ENCODE measurements at places on chromosomes 6 and 20.

DNA sequence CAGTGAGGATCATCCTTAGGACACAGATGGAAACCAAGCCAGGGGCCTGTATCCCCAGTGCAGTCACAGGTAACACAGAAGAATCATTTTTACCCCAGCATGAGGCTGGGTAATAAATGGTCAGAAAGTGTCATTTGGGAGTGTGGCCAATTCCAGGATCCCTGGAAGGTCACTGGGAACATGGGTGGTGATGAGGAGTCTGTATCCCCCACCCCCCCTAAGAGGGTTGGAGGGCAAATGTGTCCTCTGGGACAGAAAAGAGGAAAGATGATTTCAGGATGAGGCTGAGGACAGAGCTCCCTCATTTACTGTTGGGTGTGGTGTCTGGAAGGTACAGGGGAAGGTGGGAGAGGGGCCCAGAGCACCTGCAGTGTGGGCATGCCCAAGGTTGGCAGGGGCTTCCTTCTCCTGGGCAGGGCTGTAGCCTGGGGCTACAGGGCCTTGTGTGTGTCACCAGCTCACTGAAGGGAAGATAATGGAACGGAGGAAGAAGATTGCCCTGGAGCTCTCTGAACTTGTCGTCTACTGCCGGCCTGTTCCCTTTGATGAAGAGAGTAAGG is 34.5 kb downstream of the PLCG1 start:
- DNase-seq = no peak

GRCh38 chr20:25052255-25053194 is 5.4 kb downstream of the ACSS1 start:
- peak; percentile 79 for DNase-seq

DNA sequence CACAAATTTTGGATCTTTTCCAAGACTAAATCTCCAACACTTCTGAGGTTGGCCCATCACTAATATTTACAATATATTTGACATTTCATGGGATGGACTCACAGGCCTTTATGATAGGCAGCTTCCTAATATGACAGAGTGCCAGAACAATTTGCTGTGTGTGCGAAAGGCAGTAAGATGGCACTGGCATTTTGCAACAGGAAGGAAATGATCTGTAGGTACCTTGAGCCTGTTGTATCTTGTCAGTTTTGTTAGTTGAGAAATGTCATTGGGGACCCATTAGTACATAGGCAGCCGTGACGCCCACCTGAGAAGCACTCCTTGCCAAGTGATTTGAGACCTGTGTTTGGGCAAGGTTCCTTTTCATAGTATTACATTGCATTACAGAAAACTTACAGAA is 153.4 kb upstream of the HEY2 start:
- DNase-seq = peak; percentile 12

DNA sequence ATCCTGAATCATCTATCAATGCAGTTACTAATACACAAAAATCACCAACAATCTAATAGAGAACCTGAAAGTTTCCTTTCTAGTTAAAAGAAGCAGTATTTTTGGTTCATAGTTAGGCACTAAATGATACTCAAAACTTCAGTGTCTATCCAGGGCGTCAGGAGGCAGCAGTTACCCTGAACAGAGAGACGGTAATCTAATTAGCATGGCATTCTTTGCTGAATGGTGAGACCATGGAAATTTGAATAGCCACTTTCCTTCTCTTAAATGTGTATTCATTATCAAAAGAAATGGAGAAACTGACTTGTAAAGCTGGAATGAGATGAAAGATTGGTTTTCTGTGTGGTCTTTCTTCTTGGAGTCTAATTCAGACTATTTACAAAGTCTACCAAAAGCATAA is 146.6 kb upstream of the BMP5 start:
- no peak for DNase-seq

DNA sequence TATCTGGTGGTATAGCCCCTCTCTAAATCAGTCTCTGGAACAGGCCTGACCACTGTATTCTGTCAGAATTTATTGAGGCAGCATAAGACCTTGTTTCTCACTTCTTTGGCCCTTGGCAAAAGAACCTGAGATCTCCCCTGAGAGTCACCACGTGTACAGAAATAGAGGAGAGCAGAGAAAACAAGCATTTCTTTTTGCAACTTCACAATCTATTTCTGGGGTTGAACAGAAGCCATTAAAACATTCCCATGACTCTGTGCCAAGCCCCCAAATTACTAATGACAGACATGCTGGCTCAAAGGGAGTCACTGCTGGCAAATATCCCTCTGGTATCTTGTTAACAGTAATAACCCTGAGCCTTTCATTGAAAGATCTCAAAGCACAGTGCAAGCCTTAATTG is 395.3 kb downstream of the MAFB start:
- peak; percentile 60 for DNase-seq

DNA sequence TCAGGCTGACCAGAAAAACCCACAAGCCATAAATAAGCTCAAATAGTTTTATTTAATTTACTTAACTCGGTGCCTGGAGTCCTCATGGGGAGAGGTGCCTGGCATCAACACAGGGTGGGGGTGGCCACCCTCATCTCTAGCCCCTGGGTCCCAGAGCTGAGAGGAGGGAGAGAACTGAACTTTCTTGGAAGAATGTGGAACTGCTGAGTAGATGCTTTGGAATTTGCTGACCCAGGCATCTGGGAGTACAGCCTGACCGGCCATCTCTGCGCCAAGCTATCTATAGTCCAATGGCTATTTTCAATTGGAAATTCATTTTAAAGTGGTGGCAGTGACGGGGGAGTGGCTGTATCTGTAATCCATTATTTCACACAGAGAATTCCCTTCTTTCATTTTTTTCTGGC is 104.8 kb downstream of the CDH26 start:
- DNase-seq = peak; percentile 90
